ENCODE measurements at places on chromosomes 2 and 18.

DNA sequence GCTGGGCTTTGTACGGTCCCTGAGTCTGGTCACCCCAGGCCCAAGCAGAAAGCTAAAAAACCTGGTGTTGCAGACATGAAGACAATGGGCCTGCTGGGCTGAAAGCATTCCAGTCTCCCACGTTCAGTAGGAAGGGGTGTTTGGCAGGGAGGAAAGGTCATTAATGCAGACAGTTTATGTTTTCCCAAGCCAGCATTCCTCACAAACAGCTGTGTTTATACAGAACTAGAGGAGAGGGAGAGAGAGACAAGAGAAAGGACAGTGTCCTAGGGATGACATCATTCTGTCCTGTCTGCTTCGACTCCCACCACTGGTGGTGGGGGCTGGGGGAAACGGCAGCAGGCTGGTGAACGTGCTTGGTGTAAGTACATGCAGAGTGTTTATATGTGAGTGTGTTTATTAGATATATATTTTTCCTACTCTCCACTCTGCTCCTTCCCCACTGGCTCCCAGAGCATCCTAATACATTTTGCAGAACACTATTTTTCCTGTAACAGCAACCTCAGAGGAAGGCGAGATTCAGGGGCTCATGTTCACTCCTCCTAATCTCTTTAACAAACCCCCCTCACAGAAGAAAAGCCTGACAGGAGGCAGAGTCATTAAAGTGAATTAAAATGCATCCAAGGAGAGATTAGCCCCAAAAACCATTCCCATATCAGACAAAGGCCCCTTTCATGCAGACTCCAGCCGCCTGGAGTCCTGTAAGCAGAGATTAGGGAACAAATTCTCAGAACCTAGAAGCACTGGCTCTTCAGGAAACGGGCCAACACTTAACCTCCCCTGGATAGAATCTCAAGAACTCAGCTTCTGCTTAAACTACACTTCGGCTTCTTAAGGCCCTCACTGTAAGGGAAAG, 380.4 kb downstream of the TNS1 start:
- DNase-seq: peak; percentile 62

- DNase-seq: no peak
Observed at GRCh38 chr18:7877609-7878008, 310.5 kb downstream of the PTPRM start.

DNA sequence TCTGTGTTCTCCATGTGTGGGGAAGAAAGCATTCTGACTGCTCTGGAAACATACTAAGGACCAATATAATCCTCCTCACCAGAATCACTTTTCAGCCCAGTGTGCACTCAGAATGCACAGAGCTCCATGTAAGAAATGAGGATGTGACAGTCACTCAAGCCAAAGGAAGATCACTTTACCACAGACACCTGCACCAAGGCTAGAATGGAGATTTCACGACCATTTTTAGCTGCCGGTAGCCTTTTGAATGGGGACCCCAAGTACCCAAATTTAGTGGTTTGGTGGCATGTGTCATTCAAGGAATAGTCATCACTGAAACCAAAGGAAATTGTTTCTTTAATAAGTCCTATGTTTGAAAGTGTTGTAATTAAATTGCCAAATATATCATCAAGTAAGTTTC, 613.2 kb upstream of the ACVR2A start:
- DNase-seq: no peak

GRCh38 chr2:239298116-239298804, 102.6 kb downstream of the HDAC4 start:
- DNase-seq: no peak

DNA sequence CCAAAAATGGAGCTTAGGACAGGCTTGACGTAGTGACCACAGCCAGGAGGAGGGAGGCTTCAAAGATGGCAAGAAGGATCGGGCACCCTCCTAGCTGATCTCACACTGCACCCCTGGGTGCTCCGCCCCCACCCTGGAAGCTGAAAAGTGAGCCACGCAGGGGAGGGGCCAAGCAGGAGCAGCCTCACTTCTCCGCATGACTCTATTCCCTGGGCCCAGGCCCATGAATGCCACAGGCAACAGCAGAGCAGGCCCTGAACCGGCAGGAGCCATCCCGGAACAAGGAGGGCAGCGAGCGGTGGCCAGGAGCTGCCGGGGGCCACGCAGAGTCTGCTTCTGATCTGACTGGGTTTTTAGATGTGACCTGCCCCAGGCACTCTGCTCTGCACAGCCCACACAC, 30.0 kb downstream of the BIN1 start:
- no peak for DNase-seq

- no peak for DNase-seq
Observed at GRCh38 chr2:42973726-42974125, 181.3 kb upstream of the HAAO start.

DNA sequence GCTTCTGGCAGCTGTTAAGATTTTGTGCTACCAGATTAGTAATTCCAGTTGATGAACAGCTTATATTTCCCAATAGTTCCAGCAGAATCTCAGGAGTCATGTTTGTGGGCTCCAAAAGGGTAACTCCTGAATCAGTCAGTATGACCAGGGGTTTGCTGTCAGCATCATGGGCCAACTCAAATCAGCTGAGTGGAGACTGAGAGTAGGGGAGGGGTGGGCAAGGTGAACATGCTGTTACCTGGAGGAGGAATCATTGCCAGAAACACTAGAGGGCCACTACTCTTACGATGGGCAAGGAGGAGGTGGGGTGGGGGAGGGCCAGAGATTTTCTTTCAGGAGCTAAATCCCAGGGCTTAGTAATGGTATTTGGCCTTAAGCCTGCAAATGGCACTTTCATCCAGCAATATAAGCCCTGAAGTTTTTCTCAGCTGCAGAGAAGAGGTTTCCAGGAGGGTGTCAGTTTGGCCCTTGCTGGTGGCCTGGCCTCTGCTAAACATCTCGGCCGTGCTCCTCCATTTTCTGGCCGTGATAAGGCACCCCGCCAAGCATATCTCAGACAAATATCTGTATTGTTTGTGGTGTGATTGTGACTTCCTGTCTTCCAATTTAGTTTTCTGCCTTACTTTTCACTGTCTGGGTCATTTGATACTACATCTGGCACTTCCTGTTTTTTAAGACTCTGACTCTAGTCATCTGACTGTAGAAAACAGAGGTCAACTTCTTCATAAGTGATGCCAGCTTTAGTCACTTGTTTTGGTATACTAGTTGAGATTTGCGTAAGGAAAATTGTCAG, 120.5 kb upstream of the CXCR4 start:
- DNase-seq: no peak

- no peak for DNase-seq
Observed at GRCh38 chr2:82811946-82812345, 1647.1 kb downstream of the SUCLG1 start.

DNA sequence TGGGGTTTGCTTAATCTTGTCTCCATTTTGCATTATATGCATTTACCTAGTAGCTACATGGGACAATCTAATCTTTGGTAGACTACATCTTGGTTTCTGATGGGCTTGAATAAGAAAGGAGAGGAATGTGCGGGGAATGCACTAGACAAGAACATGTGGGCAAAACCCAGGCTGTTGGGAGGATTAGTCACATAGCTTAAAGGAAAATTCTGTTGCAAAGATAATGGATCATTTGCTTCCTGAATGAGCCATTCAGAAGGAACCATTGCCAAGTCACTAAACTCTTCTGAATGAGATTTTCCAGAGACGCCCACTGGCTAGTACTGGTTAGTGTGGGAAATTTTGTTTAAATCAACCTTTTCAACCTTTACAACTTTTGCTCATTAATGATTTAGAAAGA, 84.8 kb downstream of the OSBPL6 start:
- no peak for DNase-seq

GRCh38 chr18:58618822-58619595, 9.9 kb downstream of the ALPK2 start:
- no peak for DNase-seq

GRCh38 chr2:193808877-193809276, 1614.1 kb upstream of the TMEFF2 start:
- DNase-seq: no peak

GRCh38 chr2:203875471-203875870, 7.9 kb downstream of the CTLA4 start:
- DNase-seq: no peak

DNA sequence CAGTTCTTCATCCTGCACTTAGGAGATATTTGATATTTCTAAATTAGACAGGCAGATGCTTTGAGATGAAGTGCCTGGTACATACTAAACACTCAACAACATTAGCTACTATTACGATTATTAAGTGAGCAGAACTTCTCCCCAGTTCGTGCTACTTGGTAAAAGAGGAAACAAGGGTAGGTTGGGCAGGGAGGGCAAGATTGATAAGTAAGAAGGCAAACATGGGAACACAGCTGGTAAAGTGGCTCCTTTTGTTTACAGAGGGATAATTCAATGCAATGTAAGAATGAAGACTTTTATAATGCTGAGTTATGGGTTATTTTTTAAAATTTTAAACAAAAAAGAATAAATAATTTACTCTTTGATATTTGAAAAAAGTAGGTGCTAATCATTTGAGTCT, 15.9 kb upstream of the WIPF1 start:
- DNase-seq: no peak

DNA sequence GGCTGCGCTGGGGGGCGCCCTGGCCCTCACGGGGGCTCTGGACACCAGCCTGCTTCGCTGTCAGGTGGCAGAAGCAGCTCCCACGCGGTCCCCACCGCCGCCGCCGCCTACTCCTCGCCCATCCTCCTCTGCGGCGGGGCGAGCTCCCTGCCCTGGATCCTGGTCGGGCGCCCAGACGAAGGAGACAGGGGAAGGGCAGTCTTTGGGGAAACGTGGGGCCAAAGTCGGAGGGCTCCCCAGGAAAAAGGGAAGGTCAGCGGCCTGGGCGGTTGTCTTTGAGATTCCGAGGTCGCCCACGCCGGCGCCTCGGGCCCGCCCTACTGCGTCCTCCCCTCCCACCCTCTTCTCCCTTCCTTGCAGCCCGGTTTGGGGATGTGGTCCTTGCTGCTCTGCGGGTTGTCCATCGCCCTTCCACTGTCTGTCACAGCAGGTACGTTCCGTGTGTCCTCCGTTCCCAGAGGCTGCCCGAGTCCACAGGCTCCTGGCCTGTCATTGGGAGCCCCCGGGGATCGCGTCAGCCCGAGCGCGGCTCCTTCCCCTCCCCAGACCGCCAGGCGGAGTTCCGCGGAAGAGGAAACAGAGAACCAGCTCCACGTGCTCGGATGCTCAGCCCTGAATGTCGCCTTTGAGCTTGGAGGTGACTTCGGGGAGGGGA, 800 bp downstream of the IL1RL2 start:
- no peak for DNase-seq

DNA sequence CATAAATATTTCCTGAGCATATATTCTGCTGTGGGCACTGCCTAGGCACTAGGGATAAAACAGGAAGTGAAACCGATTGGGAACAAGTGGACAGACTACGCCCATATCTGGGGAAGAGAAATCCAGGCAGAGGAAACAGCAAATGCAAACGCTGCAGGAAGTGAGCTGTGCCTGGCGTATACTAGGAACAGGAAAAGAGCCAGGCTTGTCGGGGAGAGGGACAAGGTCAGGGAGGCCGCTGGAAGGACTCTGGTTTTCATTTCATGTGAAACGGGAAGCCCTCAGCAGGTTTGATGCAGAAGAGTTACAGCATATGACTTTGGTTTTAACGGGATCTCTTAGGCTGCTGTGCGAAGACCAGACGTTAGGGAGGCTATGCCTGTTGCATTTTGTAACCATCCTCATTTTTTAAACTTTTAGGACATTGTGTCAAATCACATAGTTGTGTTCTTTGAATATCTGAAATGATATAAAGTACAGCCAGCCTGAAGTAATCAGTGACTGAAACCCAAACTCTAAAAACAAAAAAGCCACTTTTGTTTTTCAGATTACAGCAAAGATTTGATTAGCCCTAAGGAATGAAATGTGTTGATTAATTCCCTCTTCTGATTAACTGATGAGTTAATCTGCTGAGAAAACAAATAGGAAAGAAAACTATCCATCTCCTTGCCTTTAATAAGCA, 110.2 kb upstream of the PIEZO2 start:
- no peak for DNase-seq

DNA sequence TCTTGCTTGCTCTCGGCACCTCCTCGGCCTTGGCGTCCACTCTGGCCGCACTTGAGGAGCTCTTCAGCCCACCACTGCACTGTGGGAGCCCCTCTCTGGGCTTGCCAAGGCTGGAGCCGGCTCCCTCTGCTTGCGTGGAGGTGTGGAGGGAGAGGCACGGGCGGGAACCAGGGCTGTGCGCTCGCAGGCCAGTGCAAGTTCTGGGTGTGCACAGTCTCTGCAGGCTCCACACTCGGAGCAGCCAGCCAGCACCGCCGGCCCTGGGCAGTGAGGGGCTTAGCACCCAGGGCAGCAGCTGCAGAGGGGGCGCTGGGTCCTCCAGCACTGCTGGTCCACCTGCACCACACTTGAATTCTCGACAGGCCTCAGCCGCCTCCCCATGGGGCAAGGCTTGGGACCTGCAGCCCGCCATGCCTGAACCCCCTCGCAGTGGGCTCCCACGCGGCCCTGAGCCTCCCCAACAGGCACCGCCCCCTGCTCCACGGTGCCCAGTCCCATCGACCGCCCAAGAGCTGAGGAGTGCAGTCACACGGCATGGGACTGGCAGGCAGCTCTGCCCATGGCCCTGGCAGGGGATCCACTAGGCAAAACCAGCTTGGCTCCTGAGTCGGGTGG, 411.2 kb upstream of the CHAC2 start:
- DNase-seq: no peak

DNA sequence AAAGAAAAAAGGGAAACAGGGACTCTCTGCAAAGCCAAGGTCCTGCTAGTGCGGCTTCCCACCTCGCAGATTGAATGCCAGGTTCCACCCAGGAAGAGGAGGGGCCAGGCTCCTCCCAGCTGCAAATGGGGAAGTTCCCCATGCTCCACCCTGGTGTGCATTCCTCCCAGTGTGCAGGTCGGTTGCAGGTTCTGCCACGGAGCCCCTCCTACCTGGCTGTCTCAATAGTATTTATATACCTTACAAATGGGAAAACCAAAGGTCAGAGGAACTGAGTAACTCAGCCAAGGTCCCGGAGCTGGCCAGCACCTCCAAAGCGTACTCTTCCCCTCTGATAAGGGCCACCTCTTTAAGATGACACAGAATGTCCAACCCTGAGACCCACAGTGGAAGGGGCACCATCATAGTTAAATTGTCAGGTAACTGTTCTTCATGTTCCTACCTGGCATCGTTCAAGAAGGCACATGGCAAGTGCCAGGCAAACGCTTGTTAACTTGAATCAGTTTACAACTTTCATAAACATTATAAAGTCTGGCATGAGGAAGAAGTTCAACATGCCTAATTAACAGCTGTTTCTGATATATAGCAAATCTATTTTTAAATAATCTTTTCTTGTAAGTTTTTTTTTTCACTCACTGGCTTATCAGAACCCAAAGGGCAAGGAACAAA, 35.5 kb downstream of the POU3F3 start:
- DNase-seq: no peak

- DNase-seq: no peak
Observed at GRCh38 chr2:105873721-105874120, 129.0 kb downstream of the NCK2 start.

- no peak for DNase-seq
Observed at GRCh38 chr18:52237551-52237950, 102.4 kb upstream of the DCC start.

Measured in COR-L47 (cell line).